ENCODE measurements at places on chromosomes 6 and 20. TPM values are rescaled to one million over a fixed set of nuclear protein-coding genes. Genes with fewer than 3 reads are reported as not detected.
A peak's percentile ranks its signal among the peaks of the same experiment; 100 is the strongest.

The PLEKHG1 gene
- polyA plus RNA-seq: 2.3 TPM

The SLC26A8 gene
- polyA plus RNA-seq: 0.20 TPM

DNA sequence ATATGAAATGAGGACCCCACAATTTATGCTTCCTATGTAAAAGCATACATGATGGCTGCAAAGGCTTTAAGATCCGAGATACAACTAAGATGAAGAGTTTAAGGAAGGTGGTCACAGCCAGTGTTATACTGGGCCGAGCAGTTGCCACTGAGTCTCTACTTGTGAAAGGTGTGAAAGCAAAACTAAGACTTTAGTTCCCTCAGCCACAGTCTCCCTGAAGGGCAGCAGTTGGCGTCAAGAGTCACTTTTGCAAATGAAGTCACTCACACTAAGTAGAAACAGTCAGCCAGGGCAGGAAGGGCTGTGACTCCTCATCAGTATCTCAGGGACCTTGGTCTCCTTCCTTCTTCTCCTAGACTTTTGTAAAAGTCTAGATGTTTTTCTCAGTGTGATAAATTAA, 191.6 kb upstream of the MCHR2 start:
- H3K27me3 ChIP-seq: no peaks in the 10 kb centered on the region
- H3K27ac ChIP-seq: no peak overlapping the region
- H3K4me3 ChIP-seq: no peak overlapping the region

- no peaks in the 10 kb centered on the region for H3K27me3 ChIP-seq
- no peak overlapping the region for H3K4me3 ChIP-seq
- H3K4me1 ChIP-seq: no peaks in the 10 kb centered on the region
- H3K27ac ChIP-seq: no peak overlapping the region
- H3K36me3 ChIP-seq: no peaks in the 10 kb centered on the region
- no peak for DNase-seq
Measured at GRCh38 chr6:21402368-21402767, 191.2 kb upstream of the SOX4 start.

- H3K36me3 ChIP-seq: no peaks in the 10 kb centered on the region
- peak; percentile 76 for DNase-seq
- no peaks in the 10 kb centered on the region for H3K27me3 ChIP-seq
- peak overlapping the region; percentile 15 for H3K4me3 ChIP-seq
- peaks cover 18% of the 10 kb centered on the region for H3K4me1 ChIP-seq
- peak overlapping the region; percentile 27 for H3K27ac ChIP-seq
Measured at GRCh38 chr6:163335671-163336545, 78.6 kb upstream of the QKI start.

GRCh38 chr6:11007715-11008608, 36.1 kb downstream of the ELOVL2 start:
- H3K27me3 ChIP-seq: peaks cover 5% of the 10 kb centered on the region
- no peak overlapping the region for H3K4me3 ChIP-seq
- no peak for DNase-seq
- H3K36me3 ChIP-seq: no peaks in the 10 kb centered on the region
- H3K27ac ChIP-seq: no peak overlapping the region

DNA sequence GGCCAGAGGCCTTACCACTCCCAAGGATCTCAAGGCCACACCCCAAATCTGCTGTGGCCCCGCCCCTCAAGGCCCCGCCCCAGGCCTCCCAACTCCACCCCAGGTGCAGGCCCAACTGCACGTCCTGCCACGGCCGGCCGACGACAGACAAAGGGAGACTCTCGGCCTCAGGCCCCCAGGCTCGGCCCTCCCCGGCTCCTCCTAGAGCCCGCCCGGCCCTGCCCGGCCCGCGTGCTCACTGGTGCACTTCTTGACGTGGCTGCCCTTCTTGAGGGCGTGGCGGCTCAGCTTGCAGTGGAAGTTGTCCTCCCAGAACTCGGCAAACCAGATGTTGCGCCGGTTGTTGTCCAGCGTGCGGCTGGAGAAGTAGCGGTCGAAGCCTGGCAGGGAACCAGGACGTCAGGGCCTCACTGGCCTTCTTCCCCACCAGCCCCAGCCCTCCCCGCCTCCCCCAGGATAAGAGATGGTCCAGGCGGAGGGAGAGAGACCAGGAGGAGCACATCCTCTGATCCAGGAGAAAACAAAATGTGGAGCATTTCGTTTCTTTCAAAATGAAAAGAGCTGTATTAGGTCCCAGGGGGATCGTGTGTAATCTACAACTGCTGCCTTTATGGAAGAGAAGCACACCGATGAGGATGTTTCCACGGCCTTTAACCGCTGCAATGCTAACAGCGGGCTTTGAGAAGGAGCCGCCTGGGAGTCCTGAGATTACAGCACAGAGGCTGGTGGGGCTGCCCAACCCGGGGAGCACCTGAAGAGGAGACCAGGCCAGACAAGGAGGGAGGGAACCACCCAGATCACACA, 89.4 kb downstream of the GRM4 start:
- H3K27ac ChIP-seq: no peak overlapping the region
- DNase-seq: peak; percentile 57
- H3K4me1 ChIP-seq: no peaks in the 10 kb centered on the region
- H3K4me3 ChIP-seq: no peak overlapping the region
- H3K36me3 ChIP-seq: no peaks in the 10 kb centered on the region

DNA sequence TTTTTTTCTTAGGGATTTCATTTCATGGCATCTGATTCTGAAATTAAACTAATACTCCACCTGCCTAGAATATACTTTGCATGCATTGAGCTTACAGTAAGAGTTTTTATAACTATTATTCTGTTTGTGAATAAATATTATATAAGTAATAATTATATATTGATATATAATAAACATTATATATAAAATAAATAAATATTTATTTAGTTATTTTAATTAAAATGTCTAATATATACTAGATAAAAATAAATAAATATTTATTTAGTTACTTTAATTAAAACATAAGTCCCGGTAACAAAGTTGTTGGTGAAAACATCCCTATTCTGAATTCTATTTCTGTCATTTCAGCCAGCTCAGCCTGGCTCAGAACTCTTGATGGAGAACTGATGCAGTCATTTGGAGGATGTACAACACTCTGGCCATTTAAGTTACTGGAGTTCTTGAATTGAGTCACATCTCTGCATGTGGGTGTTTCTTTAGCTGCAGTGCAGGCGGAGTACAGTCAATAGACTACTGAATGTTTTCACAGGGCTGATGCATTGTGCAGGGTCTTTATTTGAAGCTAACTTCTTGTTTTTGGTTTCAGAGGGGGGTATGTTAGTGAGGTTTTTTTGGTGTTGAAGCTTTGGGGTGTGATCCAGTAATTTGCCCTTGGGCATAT, 508.9 kb upstream of the ADGRB3 start:
- no peaks in the 10 kb centered on the region for H3K4me1 ChIP-seq
- H3K27ac ChIP-seq: no peak overlapping the region
- no peak for DNase-seq

All from adrenal gland (tissue), 19 donors.